GOT3 (cell line): ENCODE measurements at places on chromosomes 12 and 14.

DNA sequence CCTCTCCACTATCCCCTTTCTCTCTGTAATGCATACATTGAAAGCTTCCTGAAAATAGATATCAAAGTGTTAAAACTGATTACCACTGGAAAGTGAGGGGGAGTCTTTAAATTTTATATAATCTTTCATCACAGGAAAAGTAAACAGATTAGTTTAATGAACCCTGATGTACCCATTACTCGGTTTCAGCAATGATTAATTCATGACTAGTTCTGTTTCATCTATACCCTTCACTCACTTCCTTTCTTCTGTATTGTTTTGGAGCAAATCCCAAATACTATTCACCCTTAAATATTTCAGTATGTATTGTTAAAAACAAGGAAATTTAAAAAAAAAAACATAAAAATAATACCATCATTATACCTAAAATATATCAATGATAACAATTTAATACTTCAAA lies 67.3 kb upstream of the TMCC3 start:
- DNase-seq, result no peak

DNA sequence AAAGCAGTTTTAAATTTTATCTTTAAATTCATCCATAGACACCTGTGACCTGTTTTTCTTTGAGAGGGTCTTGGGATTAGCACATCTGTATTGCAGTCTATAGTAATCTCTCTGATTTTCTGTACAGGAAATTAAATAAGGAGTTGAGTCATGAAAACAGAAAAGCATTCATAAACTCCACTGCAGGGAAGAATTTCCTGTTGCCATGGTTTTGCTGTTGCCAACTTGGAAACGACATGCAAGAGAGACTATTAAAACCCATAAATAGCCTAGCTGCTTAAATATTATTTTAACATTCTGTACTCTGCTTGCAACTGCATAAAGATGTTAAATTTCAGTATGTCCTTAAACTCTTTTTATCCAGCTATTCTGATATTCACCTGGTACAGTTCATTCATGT lies 281.0 kb upstream of the RGS6 start:
- no peak for DNase-seq

DNA sequence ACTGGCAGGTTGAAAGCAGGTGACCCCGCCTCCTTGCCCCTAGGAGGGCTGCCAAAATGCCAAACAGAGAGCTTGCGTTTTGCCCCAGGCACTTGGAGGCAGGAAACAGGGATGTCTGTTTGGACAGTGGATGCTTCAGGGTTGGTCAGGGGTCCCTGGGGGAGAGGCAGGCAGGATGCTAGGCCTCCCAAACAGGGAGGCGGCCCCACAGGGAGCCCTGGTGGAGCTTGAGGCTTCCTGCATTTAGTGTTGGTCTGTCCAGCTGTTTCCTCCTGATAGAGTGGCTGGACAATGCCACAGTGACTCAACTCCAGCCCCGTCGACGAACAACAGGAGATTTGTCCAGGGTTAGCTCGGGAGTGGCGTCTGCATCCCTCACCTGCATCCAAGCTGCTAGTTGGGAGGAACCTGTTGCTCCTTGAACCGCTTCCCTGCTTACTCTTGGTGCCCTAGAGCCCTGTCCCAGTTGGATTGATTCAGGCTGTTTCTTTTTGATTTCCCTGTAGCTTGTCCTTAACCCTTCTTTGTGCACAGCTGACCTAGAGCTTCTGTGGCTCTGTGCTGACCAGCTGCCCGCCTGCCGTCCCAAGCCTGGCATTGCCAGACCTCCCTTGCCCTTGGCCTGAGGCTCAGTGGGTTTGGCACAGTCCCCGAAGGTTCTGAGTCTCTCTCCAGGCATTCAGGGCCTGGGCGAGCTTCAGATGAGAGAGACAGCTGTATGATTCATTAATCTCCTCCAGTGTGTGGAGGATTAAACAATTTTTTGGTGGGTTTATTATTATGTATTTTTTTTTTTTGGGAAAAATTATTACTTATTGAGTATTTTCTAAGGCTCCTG lies 45.9 kb downstream of the TSPAN9 start:
- peak; percentile 35 for DNase-seq

DNA sequence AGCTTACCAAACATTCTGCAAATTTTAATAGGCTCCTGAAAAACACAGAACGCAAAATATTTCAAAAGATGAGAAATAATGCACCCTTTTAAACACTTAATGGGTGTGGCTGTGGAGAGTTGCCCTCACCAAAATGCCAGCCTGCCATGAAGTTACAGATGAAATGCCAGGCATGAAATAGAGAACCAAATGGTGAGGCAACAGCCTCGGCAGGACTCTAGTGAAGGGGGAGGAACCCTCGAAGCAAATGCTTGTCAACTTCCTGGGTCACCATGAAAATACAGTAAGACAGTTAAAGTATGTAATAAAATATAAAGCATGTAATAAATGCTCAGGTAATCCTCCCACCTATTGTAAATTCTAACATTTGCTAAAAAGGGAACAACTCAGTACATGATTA lies 24.1 kb downstream of the DUSP16 start:
- DNase-seq, result no peak

DNA sequence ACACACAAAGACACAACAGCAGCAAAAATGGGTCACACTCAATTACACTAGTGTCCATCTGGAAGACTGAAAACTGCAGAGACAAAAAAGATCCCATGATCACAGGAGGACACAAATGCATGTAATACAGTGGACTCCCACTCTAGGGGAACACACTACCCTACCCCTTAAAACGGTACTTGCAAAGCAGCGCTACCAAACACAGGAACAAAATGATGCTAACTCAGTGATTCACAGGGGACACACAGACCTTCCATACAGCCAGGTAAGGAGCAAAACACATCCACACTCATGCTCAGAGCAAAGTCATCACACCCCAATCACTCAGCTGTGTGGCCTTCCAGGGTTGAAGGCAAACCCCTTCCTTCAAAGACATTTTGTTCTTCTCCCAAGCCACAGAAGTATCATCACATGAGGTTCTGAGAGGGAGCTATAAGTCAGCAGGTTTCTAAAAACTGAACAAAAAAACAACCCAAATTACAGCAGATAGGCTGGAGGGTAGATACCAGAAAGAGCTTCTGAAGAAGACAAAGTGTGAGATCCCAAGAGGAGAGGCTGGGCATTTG lies 14.8 kb downstream of the SMUG1 start:
- DNase-seq, result no peak

DNA sequence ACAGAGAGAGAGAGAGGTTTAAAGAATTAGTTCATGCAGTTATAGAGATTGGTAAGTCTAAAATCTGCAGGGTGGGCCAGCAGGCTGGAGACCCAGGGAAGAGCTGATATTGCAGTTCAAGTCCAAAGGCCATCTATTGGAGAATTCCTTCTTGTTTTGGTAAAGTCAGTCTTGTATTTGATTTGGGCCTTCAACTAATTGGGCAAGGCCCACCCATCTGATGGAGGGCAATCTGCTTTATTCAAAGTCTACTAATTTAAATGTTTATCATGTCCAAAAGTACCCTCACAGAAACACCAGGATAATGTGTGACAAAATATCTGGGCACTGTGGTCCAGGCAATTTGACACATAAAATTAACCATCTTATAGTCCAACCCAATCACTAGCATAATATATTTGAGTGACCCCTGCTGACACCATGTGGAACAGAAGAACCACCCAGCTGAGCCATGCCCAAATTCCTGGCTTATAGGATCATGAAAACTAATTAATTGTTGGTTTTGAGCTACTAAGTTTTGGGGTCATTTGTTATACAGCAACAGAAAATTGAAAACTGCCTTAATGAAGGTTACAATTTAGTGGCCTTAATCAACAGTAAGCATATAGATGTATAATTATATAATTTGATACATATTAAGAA lies 109.1 kb upstream of the PLXNC1 start:
- no peak for DNase-seq
